Myocyte (in vitro differentiated cells): ENCODE measurements at places on chromosomes 3 and 15. TPM values are rescaled to one million over a fixed set of nuclear protein-coding genes. Genes with fewer than 3 reads are reported as not detected.

GOLGA8S gene
- not detected in 2 replicates for total RNA-seq

KIAA1143 gene
- total RNA-seq = 24.9 and 36.5 TPM in 2 replicates

SV2B gene
- not detected in 2 replicates for total RNA-seq

DUOX1 gene
- total RNA-seq = not detected in 2 replicates

MESP1 gene
- 0.75 and 1.0 TPM in 2 replicates for total RNA-seq

DPH6 gene
- 10.9 and 14.9 TPM in 2 replicates for total RNA-seq

TTC21A gene
- total RNA-seq = 1.7 and 2.7 TPM in 2 replicates

CIB2 gene
- 1.6 and 2.9 TPM in 2 replicates for total RNA-seq

SPINT1 gene
- not detected in 2 replicates for total RNA-seq

SH2D7 gene
- 0.16 and 0.31 TPM in 2 replicates for total RNA-seq

CNTN3 gene
- total RNA-seq = 0.08 and 1.1 TPM in 2 replicates

ACKR4 gene
- not detected in 2 replicates for total RNA-seq

CCK gene
- not detected in 2 replicates for total RNA-seq

AMT gene
- total RNA-seq = 0.36 and 0.56 TPM in 2 replicates

CAMK1 gene
- total RNA-seq = 7.2 TPM in 2 replicates

SPATA12 gene
- total RNA-seq = 0.19 TPM in 1 of 2 replicates, not detected in the other

COL6A6 gene
- 0.10 and 0.13 TPM in 2 replicates for total RNA-seq

SH3GL3 gene
- total RNA-seq = 0.88 TPM in 1 of 2 replicates, not detected in the other

LTF gene
- 2.2 and 5.6 TPM in 2 replicates for total RNA-seq

CLEC3B gene
- 0.75 TPM in 1 of 2 replicates, not detected in the other for total RNA-seq

RAD18 gene
- total RNA-seq = 7.7 and 17.4 TPM in 2 replicates

COL6A5 gene
- not detected in 2 replicates for total RNA-seq

C3orf20 gene
- total RNA-seq = not detected in 2 replicates

ETV5 gene
- 59.9 and 131 TPM in 2 replicates for total RNA-seq

TNNC1 gene
- 3,730 and 3,876 TPM in 2 replicates for total RNA-seq

CLSTN2 gene
- total RNA-seq = 25.4 and 47.0 TPM in 2 replicates

THRB gene
- total RNA-seq = 4.7 and 5.1 TPM in 2 replicates

CAPN3 gene
- total RNA-seq = 8.2 and 12.3 TPM in 2 replicates

CXCR6 gene
- not detected in 2 replicates for total RNA-seq

CYP1A1 gene
- not detected in 2 replicates for total RNA-seq

EHHADH gene
- 3.6 and 10.2 TPM in 2 replicates for total RNA-seq

TGM4 gene
- not detected in 2 replicates for total RNA-seq

ASB14 gene
- 0.05 and 5.6 TPM in 2 replicates for total RNA-seq

LRRC2 gene
- total RNA-seq = 7.0 and 8.2 TPM in 2 replicates

SKOR1 gene
- total RNA-seq = 0.05 and 0.08 TPM in 2 replicates

C15orf62 gene
- total RNA-seq = not detected in 2 replicates

MFSD1 gene
- 56.8 and 57.1 TPM in 2 replicates for total RNA-seq

POLQ gene
- total RNA-seq = 0.16 and 1.2 TPM in 2 replicates

UBAP1L gene
- total RNA-seq = 0.88 and 1.6 TPM in 2 replicates

GOLGA8G gene
- total RNA-seq = not detected in 2 replicates

IMPG2 gene
- total RNA-seq = 0.67 and 0.78 TPM in 2 replicates

DIS3L gene
- 27.3 and 28.5 TPM in 2 replicates for total RNA-seq

AP3B2 gene
- not detected in 2 replicates for total RNA-seq

CCR9 gene
- total RNA-seq = not detected in 2 replicates

HCLS1 gene
- total RNA-seq = 0.31 TPM in 1 of 2 replicates, not detected in the other

SCN11A gene
- total RNA-seq = not detected in 2 replicates

CTXN2 gene
- total RNA-seq = not detected in 2 replicates

SLC9C1 gene
- not detected in 2 replicates for total RNA-seq

DYNLT2B gene
- total RNA-seq = 9.1 and 12.0 TPM in 2 replicates

CCDC54 gene
- total RNA-seq = not detected in 2 replicates

FANCD2 gene
- total RNA-seq = 0.51 and 1.6 TPM in 2 replicates

CDHR4 gene
- 0.19 TPM in 1 of 2 replicates, not detected in the other for total RNA-seq

HTR3D gene
- not detected in 2 replicates for total RNA-seq

CCDC80 gene
- 57.4 and 77.2 TPM in 2 replicates for total RNA-seq

NAA80 gene
- total RNA-seq = 16.7 and 20.1 TPM in 2 replicates

ZNF770 gene
- 24.7 and 28.8 TPM in 2 replicates for total RNA-seq
